M059J (cell line): ENCODE measurements at places on chromosomes 1 and 21.

GRCh38 chr1:240237305-240237721, 145.6 kb downstream of the FMN2 start:
- DNase-seq: peak; percentile 82

GRCh38 chr1:116367256-116367945, 5.6 kb upstream of the ATP1A1 start:
- no peak for DNase-seq

- no peak for DNase-seq
These were observed 66.2 kb upstream of the WDR26 start for GRCh38 chr1:224500796-224501195.

DNA sequence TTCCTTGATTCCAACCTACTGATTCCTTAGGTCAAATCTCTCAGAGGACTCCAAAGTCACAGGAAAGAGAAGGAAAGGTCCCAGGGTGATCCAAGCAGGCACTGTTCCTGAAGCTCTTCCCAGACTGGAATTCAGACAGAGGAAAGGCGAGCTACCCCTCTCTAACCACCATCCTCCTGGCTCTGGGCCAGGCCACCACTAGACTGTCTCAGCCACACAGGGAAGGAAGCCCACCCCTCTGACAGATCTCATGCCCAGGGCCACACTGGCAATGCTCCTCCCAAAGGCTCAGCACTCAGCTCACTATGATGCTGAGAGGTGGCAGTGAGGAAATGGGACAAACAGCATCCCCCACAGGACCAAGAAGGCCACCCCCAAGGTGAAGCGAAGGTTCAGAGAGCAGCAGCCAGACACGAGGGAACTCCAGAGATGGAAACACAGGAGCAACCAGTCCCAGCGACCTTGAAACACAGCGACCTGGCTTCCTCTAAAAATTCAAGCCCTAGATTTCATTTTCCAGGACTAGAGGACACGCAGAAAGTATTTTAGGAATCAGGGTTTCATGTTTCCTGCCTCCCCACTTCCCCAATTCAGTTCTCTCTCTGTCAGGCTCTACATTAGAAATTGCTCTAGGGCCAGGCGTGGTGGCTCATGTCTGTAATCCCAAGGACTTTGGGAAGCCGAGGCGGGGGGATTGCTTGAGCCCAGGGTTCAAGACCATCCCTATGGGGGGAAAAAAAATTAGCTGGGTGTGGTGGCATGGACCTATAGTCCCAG, 18.8 kb downstream of the PIK3C2B start:
- no peak for DNase-seq

DNA sequence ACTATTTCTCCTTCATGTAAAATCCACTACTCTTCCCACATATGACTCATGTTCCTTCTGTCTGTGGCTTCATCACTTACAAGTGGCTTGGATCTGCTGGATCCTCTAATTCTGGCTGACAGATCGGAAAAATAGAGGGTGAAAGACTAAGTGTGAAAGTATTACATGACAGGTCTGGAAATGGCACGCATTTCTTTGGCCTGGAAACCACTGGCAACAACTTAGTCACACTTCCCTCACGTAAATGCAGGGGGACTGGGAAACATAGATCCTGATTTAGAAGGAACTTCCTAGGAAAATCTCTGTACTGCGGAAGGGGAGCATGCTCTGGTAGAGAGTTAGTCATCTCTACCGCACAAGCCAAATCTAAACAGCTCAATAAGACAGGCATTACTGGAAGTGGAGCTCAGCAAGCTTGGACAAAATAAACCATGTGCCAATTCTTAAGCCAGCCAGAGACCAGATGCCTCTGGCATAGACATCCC, 305.4 kb upstream of the PTBP2 start:
- DNase-seq: peak; percentile 100

DNA sequence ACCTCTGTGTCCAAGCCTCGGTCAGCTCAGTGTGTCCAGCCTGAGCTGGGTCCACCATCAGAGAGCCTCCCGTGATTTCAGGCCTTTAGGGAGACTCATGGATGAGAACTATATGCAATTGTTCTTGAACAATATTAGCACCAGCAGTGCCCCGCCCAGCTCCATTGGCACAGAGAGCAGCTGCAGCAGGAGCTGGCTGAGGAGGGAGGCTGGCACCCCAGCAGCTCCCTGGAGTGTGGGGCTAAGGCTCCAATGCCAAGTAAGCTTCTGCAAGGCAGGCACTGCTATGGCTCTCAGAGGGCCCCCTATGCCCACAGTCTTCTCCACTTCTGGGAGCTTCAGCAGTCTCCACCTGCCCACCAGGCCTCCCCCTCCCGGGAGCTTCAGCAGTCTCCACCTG, 593.3 kb downstream of the MATN1 start:
- no peak for DNase-seq

- DNase-seq: peak; percentile 57
These were observed 26.8 kb downstream of the SLC1A7 start for GRCh38 chr1:53115403-53116306.

DNA sequence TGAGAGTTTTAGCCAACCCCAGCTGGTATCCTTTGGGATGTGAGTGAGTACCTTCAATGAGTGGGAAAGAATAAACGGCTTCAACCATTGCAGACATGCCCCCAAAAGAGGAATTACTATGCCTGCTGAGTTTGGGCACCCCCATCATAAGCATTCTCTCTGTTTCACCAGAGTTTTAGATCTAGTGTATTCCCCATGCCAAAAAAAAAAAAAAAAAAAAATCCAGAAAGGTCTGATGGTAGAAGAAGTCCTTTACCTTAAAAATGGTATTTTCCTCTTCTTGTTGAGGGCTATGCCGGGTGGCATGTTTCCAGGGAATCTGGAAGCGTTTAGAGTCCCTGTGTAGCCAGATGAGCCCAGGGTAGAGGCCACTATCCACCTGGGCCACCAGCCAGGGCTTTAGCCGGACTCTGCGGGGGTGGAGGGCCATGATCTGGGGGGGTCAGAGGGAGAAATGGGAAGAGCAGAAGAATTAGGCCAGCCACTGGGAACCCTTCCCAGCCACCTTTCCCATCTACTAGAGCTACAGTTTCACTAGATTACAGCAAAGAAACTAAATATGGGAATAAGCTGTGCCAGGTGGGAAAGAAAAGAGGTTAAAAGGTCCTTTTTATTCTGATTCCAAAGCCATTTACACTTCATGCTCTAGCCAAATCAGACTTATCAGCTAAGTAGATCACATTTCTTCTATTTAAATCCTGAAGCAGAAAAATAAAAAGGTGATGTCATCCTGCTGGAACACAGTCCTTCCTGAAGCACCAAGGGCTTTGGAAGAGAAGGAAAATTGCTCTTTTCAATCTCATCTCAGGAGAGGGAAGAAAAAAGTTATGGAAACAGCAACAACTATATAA, 4.7 kb downstream of the IRF6 start:
- peak; percentile 68 for DNase-seq

DNA sequence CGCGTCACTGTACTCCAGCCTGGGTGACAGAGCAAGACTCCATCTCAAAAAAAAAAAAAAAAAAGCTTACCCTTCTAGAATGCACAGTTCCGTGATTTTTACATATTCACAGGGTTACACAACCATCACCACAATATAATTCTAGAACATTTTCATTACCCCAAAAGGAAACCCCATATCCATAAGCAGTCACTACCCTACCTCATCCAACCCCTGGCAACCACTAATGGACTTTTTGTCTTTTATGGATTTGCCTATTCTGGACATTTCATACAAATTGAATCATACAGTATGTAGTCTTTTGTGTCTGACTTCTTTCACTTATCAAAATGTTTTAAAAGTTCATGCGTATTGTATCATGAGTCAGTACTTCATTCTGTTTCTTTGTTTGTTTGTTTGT, 22.8 kb downstream of the SYF2 start:
- DNase-seq: no peak

DNA sequence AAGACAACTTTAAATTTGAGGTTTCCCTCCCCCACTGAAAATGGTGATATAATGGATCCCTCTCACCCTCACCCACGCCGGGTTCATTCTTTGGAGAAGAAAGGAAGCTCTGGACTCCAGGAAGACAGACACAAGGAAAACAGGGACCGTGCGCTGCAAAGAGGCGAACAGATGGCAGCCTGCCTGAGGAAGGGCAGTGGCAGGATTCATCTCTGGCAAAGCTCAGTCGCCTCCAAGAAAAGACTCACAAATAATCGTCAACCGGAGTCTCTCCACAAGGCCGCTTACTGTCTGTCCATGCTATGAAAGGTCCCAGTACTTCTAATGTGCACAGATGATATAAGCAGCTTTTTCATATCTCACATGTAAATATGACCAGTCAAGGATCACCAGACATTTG, 110.3 kb downstream of the TIAM1 start:
- no peak for DNase-seq
